ENCODE measurements at places on chromosomes 16 and 17.

DNA sequence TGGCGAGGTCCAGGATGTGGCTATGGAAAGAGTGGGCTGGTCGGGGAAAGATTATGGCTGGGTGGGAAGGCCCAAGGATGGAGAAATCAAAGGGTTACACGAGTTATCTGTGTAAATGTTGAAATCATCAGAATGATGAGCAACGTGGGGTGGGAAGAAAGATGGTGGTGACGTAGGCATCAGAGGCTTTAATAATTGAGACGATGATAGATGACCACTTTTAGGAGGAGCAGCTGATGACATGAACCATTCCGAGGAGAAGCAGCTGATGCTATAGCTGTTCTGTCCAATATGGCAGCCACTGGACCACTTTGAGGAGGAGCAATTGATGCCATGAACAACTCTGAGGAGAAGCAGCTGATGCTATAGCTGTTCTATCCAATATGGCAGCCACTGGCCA, 141.2 kb downstream of the USP31 start:
- no peak for DNase-seq

DNA sequence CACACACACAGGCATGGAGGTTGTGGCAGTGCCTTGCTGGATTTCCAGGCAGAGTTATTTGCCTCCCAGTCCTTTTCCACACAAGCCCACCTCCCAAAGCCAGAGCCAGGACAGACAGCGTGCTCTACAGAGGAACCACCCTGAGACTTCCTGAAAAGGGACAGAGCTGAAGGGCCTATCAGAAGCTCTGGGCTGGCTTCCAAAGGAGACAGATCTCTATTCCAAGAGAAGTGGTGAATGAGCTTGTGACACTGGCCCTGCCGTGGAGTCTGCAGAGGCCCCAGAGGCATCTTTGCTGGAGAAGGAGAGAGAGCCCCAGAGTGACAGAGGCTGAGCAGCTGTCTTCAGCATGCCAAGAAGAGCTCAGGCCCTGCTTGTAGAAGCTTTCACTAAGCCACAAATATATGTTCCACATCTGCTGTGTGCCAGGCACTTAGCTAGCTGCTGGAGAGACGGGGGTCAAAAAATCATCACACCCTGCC, 8.3 kb upstream of the LPCAT2 start:
- DNase-seq = no peak

DNA sequence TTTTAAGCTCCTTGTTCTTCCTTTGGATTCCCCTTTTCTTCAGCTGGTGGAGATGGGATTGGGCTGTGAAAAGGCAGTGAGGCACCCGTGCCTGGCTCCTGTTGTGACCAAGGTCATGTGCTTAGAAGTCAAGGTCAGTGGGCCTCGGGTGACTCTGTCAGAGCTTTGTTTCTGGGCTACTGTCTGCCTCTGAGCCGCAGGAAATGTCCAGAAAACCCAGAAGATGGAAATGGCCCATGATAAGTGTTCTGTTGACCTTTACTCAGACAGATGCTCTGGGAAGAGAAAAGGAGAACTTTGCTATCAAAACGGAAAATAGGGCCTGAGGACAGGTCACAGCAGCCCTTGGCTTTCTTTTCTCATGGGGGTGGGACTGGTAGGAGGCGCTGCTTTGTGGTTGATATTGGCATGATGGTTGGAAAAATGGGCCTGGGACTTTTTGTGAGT, 2.9 kb downstream of the ABCC1 start:
- DNase-seq = no peak

- DNase-seq = peak; percentile 57
These were observed 7.1 kb upstream of the AKTIP start for GRCh38 chr16:53509906-53510703.

GRCh38 chr17:45977976-45978626, 20.9 kb upstream of the STH start:
- DNase-seq = no peak

- DNase-seq = no peak
These were observed 20.1 kb downstream of the CHMP1A start for GRCh38 chr16:89637379-89637778.

DNA sequence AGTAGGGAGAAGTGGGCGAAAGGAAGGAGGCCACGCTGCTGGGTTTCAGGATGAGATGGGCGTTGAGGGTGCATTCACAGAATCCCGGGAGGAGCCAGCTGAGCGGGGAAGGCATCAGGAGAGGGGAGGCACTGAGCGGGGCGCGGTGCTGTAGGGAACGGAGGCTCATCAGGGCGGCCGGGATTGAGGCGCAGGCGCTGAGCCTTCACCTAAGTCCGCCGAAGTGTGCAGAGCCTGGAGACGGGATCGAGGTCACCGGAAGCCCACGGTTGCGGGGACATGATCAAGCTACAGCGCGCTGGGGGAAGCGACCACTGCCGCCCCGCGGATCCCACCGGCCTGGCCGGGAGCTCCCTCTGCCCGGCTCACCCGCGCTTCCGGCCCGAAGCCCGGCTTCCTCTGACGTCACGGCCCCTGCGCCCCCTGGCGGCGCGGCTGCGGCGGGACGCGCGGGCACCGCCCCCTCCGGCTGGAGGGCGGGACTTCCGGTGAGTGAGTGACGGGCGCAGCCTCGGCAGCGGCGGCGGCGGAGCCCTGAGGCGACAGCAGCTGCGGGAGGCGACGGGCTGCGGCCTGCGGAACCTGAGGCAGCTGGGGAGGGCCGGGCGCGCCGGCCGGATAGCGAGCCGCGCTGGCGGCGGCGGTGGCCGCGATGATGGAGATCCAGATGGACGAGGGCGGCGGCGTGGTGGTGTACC, at the start of gene MAPK8IP3:
TSS of gene MAPK8IP3 (plus strand) at position 508 of the 698 bp plus-strand sequence. CDS start at position 653, 145 bp downstream.
- DNase-seq = no peak

GRCh38 chr17:53118948-53119347, 703.8 kb upstream of the KIF2B start:
- DNase-seq = no peak

GRCh38 chr17:51389875-51390274, 129.5 kb downstream of the UTP18 start:
- DNase-seq = no peak

DNA sequence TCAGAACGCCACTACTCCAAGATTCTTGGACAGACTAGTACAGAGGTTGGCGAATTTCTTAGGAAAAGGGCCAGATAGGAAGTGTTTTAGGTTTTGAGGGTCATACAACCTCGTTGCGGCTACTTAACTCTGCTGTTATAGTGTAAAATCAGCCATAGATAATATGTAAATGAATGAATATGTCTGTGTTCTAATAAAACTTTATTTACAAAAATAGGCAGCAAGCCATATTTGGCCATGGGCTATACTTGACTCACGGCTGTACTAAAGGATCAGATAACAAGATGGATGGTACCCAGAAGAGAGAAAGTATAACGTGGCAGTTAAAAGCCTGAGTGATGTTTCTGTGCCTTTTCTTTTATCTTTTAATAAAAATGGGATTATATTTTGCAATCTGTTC, 125.5 kb downstream of the HS3ST4 start:
- DNase-seq = no peak

DNA sequence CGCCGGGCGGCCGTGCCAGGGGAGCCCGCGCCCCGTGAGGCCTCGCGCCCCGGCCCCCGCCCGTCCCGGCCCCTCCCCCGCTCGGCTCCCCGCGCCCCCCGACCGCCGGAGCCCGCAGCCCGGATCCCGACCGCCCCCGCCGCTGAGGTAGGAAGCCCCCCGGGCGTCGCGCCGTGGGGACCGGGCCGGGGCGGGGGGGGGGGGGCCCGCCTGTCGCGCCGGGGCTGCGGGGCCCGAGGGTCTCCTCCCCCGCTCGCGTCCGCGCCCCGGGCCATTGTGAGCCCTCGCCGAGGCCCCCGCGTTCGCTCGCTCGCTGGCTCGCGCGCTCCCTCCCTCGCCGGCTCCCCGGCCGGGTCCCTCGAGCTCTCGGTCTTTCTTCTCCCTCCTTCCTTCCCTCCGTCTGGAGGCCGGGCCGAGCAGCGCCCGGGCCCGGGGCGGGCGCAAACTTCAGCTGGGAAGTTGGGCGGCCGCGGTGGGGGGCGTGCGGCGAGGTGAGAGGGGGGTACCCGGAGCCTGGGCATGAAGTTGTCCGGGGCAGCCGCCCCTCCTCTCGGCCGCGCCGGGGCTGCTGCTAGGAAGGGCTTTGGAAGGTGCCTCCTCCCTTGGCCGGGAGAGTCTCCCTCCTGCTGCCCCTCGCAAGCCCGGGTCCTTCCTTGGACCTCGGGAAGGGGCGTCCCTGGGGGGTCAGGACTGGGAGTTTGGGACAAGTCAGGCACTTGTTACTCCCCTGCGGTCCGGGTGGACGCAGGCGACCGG, 419 bp downstream of the GLIS2 start:
- DNase-seq = no peak

GRCh38 chr17:56943505-56944125, 17.2 kb downstream of the COIL start:
- DNase-seq = no peak

- DNase-seq = peak; percentile 65
These were observed 2.1 kb downstream of the RHBDL1 start for GRCh38 chr16:677316-678190.

GRCh38 chr16:9139965-9140364, 48.5 kb downstream of the HAPSTR1 start:
- peak; percentile 48 for DNase-seq

DNA sequence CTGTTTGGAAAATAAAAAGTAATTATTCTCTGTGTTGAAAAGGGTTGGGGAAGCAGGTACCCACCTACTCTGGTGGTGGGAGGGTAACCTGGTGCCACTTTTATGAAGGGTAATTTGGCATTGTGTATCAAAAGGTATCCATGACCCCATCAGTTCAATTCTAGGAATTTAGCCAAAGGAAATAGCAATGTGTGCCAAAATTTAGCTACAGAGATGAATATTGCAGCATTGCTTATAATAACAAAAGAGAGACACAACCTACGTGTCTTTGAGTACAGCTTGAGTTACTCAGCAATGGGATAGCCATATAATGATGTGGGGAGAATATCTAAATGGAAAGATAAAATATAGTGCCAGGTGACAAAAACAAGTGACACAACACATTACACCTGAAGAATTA, 170.7 kb downstream of the NTN1 start:
- DNase-seq = no peak

DNA sequence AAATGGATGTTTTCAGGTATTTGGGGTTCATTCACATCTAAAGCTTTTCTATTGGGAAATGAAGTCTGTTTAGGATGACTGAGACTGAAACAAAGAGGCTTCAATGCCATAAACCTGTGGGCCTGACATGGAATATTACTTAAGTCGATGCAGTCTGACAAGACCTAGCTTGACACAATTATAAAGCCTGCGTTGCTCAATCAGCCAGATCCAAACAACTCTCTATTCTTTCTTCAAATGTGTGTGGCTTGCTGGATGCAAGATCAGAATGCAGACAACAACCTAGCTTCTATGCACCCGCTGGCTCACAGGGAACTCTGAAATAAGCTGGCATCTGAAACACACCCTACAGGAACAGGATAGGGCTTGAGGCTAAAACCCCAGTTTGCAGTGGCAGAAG, 40.0 kb downstream of the RFFL start:
- no peak for DNase-seq

Data from NCI-H526 (cell line).